ENCODE measurements at places on chromosomes 2 and 18.
A peak's percentile ranks its signal among the peaks of the same experiment; 100 is the strongest.

GRCh38 chr2:136439064-136439676 lies 321.2 kb upstream of the CXCR4 start:
- no peak for DNase-seq

DNA sequence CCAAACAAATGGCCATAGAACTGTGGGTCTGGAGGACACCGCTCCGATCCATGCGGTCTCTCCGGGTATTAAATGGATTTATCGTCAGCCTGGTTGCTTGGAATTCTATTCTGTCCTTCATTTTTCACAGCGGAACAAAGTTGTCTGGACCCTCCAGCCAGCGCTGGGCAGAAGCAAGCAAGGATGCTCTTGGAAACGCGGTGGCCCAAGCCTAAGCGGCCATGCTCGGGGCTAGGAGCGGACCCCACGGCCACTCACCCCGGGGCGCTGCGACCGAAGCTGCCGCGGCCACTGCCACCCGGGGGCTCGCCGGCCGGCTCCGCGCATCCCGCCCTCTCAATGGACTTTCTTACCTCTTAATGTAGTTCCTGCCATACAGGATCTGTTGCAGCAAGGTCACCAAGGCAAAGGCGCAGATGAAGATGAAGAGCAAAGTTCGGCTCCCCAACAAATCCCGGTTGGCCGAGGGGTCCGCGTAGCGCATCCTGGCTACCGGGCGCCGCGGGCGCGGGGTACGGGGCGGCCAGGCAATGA lies 761 bp downstream of the ST8SIA5 start:
- DNase-seq: no peak

GRCh38 chr2:118865106-118865505 lies 17.7 kb upstream of the EN1 start:
- no peak for DNase-seq

GRCh38 chr2:166375736-166376487 lies at the start of gene SCN9A:
Gene SCN9A, minus strand, starts transcription at chr2:166375944. Its CDS starts 64,188 bp downstream, at chr2:166311756.
- peak; percentile 51 for DNase-seq

DNA sequence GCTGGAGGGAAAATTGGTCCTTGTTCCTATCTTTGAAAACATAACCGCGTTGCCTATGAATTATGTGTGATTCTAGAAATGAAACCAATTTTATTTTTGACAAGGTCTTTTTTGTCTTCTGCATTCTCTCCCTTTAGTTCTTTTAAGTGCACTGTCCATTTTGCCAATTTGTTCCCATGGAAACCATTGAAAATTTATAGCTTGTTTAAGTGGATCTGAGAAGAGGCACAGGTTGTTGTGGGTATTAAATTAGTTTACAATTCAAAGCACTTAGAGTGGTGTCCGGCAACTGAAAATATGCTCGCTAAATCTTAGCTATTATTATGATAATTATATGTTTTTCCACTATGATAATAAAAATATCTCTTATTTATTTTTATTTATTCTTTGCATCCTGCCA lies 107.5 kb upstream of the FSHR start:
- DNase-seq: no peak

GRCh38 chr2:167181134-167181533 lies 292.9 kb downstream of the XIRP2 start:
- no peak for DNase-seq

DNA sequence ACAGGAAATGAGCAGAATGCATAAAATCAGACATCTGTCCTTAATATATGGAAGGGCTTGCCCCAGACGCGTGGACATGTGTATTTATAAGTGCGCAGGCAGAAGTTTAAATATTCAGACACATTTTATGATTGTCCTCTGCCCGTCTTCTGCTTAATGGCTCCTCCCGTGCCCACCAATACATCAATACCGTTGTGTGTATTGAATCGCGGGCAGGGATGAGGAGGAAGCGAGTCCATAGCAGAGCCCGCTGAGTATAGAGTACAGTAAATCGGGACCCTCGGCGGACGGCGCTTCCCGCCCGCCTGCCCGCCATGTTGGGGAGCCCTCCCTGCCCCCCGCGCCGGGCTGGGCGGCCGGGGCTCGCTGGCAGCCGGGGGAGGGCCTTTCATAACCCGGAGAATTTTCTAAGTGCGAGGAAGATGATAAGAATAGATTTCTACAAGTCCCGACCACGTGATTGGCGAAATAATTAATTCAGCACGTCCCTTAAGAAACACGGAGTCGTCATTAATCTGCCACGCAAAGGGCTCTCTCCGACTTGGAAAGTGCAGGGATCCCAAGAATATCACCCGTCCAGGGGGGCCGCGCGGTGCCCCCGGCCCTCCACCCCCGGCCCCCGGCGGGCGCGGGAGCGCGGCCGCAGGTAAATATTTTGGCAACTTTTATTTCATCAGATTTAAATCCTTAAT lies at the start of gene HOXD3:
Gene HOXD3 (plus strand): TSS at position 501 of the 692 bp plus-strand sequence. CDS start 11,808 bp downstream, outside the sequence.
- no peak for DNase-seq

DNA sequence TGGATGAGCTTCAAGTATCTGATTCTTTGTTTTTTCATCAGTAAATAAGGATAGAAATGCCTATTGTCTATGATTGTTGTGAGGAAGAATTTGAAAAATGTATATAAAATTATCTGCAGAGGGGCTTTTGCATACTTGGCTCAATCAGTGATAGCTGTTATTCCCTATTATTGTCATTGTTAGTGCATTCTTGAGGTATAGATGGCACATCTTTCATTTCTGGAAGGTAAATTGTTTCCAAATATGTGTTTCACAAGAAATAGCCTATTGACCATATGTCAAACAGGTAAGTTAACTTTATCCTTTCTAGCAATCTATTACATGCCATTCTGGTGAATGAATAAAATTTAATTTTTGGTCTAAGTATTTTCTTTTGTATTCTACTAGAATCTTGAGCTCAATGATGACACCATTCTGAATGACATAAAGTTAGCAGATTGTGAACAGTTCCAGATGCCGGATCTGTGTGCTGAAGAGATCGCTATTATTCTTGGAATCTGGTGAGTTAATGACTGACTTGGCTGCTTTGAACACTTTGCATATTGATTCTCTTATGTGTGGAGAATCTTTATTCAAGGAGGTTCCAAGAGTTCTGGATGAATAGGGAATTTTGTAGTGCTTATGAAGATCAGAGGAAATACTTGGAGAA lies 44.2 kb downstream of the TTC27 start:
- DNase-seq: no peak

DNA sequence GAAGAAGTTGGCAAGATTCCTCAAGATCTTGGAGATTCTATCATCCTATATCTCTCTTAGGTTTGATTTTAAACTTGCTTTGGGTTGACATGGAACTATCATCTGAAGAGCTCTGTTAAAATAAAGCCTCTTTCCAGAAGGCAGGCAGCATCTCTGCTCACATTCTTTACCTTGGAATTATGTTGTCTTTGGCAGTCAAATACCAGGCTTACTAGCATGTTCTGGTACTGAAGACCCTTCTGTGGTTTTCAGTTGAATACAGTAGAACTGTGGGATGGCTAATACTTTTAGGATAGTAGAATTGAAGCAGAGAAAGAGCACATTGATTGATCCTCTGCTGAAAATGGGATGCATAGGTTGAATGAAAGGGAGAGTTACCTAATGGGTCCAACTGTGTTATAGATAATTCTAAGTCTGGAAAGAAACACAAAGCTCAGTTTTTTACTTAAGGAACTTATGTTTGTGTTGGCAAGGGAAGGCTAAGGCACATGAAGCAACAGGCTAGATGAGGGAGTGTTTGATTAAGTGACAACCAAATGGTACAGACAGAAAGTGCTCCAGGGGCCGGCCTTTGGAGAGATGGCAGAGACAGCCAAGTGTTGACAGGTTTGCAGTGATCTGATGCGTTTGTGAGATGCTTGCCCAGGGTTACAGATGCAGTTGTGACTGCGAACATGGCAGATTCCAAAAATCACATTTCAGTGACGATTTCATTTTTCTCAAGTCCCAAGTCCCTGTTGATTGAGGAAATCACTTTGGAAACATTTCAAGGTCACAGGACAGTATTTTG lies 397.9 kb downstream of the MEIS1 start:
- no peak for DNase-seq

GRCh38 chr2:61295981-61296380 lies 134.0 kb downstream of the C2orf74 start:
- no peak for DNase-seq

DNA sequence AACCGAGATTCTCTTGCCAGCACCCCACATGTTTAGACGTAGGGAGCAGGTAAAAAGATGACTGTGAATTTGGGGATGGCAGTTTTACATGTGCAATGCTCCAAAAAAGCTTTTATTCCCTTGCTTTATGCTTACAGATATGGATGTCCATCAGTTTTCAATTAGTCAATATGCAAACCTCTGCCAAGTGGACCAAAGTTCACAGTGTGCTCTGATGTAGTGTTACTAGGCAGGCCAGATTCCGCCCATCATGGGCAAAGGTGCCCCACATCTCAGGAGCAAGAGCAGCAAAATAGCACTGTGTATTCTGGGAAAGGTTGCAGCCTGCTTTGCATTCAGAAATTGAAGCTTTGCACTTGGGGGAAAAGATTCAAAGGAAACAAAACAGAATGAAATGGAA lies 329.7 kb upstream of the ZEB2 start:
- no peak for DNase-seq

GRCh38 chr2:170950221-170950761 lies 21.2 kb downstream of the GORASP2 start:
- DNase-seq: no peak

DNA sequence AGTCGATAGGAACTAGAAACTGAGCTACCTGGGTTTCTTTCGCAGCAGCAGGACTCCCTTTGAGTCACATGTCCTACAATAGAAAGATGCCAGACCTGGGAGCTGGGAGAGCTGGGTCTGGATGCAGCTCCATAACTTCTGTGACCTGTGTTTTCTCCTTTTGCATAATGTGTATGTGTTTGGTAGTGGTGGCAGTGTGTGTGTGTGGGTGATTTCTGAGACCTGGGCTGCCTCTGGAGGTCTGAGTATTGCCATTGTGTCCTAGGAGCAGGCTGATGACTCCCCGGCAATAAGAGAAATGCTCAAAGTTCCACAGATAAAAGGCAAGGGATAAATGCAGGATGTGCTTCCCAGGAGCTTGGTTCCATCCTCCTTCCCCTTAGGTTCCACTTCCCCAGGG lies 6.4 kb downstream of the WNT10A start:
- no peak for DNase-seq

DNA sequence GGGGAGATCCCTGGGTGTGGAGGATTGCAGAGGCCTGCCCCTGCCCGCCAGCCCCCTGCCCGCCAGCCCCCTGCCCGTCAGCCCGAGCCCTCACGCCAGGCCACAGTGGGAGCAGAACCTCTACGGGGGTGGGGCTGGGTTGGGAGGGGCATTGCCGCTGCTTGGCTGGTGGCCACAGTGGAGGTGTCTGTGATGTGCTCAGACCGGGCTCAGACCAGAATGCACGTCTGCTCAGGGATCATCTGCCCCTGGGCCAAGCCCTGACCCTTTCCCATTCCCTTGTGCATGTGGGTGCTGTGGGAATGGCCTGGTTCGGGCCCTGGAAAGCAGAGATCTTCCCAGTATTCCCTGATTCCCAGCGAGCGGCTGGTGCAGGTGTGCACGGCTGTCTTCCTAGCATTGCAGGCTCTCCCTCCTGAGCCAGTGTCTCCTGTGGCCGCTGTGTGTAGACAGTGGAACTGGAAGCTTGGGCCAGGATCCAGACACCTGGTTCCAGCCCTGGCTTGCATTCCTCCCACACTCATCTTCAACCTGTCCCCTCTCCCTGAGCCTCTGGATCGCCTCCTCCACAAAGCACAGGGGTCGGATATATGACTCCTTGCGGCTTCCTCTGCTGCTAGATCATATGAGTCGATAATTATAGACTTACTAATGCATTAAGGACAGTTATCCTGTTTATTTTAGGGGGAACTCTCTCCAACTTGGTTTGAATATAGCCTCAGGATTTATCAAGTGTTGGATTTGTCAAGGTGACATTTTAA lies 161.6 kb downstream of the LDLRAD4 start:
- no peak for DNase-seq

- no peak for DNase-seq
Measured at GRCh38 chr2:166088634-166089033, 39.2 kb downstream of the SCN1A start.

DNA sequence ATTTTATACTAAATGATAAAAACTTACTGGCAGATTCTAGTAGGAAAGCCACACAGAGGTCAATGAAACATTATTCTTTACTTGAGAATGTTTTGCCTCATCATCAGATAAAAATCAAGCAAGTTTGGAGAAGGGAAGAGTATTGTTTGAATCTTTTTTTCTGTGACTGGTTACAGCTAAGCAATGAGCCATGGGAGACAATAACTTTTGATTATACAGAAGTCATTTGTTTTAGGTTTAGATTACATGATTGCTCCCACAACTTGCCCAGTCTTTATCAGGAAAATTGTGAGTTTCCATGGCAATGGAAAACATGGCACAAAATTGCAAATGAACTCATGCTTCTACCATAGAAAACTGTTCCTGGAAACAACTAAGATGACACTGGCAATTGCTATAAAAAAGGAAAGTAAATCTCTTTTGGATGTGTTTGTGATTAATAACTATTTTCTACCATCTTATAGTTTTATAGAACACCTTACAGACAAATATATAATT lies 476.8 kb downstream of the MBD2 start:
- DNase-seq: no peak

DNA sequence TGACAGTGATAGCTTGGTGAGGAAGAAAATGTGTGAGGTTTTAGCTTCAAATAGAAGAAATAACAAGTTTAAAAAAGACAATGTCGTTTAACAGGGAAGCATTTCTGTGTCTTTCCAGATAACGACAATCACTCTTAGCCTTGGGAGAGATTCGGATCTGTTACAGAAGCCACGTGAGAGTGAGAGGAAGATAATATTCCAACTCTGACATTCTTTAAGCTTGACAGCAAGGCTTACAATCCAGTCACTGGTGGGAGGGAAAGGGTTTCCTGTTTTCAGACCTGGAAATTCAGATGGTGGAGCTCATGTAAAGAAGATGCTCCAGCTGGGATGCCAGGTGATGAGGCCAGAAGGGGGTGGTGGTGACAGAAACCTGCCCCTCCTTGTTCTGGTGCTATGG lies 30.8 kb downstream of the FBXO48 start:
- no peak for DNase-seq

GRCh38 chr2:11583840-11584524 lies 50.1 kb downstream of the GREB1 start:
- peak; percentile 77 for DNase-seq

DNA sequence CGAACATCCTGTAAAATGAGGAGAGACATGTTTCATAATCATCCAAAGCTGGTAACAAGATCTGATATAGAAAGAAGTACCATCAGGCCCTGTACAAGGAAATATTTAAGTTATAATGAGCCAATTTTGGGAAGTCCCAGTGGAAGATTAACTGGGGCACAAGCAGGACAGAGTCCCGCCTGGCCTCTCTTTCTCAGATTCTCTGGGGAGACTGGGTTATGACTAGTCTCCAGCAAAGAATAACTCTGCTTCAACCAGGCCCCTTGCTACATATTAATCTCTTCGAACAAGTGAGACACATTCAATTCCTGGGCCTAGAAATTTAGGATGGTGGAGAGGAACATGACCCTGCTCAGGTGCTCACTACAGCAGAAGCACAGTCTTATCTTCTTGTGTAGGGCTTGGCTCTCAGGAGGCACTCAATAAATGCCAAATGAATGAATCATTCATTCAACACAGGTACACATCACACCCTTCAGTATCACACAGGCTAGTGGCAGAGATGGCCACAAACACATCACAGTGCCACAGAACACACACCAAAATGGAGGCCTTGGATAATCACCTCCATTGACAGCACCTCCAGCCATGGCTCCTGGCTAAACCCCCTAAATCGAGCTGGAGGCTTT lies 46.4 kb upstream of the RNF152 start:
- DNase-seq: no peak
